ENCODE measurements at places on chromosomes 7 and 10. TPM values are rescaled to one million over a fixed set of nuclear protein-coding genes. Genes with fewer than 3 reads are reported as not detected.

Gene LBX1
- not detected for total RNA-seq

Gene C10orf67
- not detected for total RNA-seq

Gene MYO3A
- total RNA-seq = not detected

Gene HABP2
- not detected for total RNA-seq

Gene CHST3
- total RNA-seq = 43.0 TPM

Gene AUTS2
- total RNA-seq = 26.5 TPM

Gene FAS
- total RNA-seq = 27.5 TPM

Measured in esophagus muscularis mucosa (tissue), 4 donors.